CD4-positive, alpha-beta T cell treated with Interleukin-10 for 1 hour (primary cell): ENCODE measurements at places on chromosomes 7 and 10.
A peak's percentile ranks its signal among the peaks of the same experiment; 100 is the strongest.

GRCh38 chr10:24721229-24722106 lies 2.2 kb downstream of the ARHGAP21 start:
- DNase-seq: no peak

- peak; percentile 5 for DNase-seq
These were observed 17.4 kb downstream of the SLC13A4 start for GRCh38 chr7:135710417-135711138.

DNA sequence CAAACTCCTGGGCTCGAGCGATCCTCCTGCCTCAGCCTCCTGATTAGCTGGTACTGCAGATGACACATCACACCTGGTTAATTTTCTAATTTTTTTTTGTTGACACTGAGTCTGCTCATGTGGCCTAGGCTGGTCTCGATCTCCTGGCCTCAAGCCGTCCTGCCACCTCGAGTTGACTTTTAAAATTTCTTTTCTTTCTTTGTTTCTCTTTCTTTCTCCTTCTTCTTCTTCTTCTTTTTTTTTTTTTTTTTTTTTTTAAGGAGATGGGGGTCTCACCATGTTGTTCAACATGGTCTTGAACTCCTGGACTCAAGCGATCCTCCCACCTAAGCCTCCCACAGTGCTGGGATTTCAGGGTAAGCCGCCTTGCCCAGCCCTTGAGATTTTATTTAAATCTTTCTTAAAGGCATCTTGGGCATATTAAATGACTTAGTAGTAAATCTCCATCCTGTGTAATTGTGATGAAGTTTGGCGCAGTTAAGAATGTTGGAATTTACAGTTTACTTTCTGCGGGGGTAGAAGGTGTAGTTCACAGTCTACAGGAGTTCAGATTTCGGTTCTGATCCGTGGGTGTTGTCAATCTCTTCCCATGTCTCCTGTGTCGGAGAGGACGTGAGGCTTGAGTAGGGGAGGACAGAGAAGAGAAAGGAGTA lies 1.0 kb upstream of the ITGA8 start:
- no peak for DNase-seq

- DNase-seq: peak; percentile 78
These were observed at the start of gene ITPRIP for GRCh38 chr10:104337985-104338735. ITPRIP (minus strand) TSS chr10:104338465; CDS start chr10:104316051, 22,414 bp downstream.

DNA sequence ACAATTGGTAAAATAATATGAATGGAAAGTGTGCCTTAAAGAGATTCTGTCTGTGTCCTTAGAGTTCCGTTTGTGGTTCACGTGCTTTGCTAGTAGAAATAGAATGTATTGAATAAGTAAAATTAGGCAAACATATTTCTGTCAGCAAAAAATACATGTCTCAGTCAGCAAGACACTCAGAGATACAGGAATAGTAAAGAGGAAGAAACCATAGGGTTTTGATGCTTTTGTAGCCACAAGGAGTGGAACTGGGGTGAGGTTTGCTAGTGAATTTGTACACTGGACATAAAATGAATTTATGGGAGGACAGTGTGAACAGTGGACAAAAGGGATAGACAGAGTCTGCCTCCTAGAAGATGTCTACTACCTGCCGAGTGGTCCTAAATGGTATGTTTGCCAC lies 289.2 kb upstream of the NRP1 start:
- DNase-seq: no peak

GRCh38 chr7:149194799-149195179 lies 557 bp upstream of the ZNF282 start:
- no peak for DNase-seq

- no peak for DNase-seq
These were observed 405.7 kb downstream of the ARL4A start for GRCh38 chr7:13093160-13093559.

GRCh38 chr7:94047956-94048355 lies 43.8 kb upstream of the BET1 start:
- DNase-seq: no peak

- DNase-seq: no peak
These were observed 37.3 kb upstream of the PRKAR2B start for GRCh38 chr7:107007007-107007891.
